ENCODE measurements at places on chromosomes 16 and 17.

DNA sequence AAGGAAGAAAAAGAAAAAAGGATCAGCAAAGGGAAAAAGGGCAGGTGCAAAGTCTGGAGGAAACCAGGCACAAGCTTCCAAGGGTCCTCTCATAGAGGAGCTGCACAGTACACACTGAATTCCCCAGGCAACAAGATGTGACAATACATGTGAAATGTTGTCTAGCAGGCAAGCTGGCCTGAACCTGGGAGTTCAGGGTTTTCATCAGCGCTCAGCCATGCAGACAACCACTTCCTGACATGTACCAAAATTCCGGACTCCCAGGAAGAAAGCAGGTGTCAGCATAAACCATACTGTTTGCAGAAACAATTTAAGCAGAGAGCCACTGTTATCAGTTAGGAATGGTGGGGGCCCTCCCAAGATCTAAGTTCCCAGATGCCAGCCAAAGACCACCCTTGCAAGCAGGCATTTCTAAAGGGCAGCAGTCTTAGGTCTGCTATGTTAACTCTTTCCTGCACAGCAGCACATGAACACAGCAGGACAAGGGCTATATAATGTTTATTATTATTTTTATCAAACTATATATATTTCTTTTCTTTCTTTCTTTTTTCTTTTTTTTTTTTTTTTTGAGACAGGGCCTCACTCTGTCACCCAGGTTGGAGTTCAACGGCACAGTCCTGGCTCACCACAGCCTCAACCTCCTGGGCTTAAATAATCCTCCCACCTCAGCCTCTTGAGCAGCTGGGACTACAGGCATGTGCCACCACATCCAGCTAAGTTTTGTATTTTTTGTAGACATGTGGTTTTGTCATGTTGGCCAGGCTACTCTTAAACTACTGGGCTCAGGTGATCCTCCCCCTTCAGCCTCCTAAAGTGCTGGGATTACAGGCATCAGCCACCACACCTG, 10.1 kb downstream of the TK2 start:
- DNase-seq: no peak

DNA sequence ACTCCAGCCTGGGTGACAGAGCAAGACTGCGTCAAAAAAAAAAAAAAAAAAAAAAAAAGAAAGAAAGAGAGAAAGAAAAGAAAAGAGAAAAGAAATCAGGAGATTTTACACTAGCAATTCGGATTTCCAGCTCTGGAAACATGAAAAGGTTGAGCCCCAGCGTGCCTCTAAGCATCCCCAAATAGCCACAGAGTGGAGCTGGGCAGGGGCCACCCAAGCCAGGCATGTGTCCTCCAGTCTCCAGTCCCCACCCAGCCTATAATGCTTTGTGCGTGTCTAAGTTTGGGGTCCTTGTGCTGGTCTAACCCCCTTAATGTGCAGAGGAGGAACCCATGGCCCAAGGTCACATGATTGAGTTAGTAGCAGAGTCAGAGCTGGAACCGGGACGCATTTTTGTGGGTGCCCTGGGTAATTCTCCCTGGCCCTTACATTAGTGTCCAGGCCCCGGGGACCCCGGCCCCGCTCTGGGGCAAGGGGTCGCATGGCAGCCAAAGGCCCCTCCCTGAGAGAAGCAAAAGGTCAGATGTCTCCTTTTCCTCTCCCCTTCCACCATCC, 19.9 kb downstream of the ADAM11 start:
- DNase-seq: no peak

- peak; percentile 29 for DNase-seq
Observed at GRCh38 chr17:81294512-81295030, 536 bp downstream of the SLC38A10 start.

DNA sequence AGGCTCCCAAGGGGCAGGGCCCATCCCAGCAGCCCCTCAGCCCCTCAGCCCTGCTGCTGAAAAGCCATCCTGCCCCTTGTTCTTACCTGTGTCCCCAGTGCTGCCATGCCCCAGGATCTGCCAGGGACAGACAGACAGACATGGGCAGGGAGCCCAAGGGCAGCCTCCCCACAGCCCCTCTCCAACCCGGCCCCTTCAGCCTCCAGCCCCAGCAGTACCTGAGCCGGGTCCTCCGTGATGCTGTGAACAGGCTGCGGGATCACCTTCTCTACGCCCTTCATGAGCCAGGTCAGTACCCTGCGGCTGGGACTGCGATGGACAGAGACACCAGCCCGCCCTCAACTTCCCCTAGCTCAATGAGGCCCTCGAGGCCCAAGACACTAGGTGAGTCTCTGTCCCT, 8.2 kb downstream of the CNGB1 start:
- DNase-seq: no peak
